Activated CD4-positive, alpha-beta memory T cell treated with anti-CD3 and anti-CD28 coated beads for 36 hours (primary cell): ENCODE measurements at places on chromosomes 7 and 10. TPM values are rescaled to one million over a fixed set of nuclear protein-coding genes. Genes with fewer than 3 reads are reported as not detected.
A peak's percentile ranks its signal among the peaks of the same experiment; 100 is the strongest.

- no peak for DNase-seq
These were observed 149.1 kb downstream of the GRID1 start for GRCh38 chr10:86217371-86218080.

DNA sequence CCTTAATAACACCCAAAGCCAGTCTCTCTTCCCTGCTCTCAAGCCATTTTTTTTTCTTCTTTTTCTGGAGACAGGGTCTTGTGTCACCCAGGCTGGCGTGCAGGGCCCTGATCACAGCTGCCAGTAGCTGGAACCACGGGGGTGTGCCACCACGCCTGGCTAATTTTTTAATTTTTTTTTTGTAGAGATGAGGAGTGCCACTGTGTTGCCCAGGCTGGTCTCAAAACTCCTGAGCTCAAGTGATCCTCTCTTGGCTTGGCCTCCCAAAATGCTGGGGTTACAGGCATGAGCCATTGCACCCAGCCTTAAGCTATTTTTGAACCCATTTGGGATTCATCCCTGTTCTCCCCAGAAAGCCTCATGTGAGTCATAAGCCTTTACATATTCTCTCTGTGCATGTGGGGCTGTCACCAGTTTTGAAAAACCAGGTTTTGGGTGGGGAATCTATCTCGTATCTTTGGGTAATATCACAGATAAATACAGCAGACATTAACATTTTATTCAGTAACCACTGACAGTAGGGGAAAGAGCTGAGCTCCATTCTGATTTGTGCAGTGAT, 15.5 kb downstream of the ZNF487 start:
- no peak for DNase-seq

DNA sequence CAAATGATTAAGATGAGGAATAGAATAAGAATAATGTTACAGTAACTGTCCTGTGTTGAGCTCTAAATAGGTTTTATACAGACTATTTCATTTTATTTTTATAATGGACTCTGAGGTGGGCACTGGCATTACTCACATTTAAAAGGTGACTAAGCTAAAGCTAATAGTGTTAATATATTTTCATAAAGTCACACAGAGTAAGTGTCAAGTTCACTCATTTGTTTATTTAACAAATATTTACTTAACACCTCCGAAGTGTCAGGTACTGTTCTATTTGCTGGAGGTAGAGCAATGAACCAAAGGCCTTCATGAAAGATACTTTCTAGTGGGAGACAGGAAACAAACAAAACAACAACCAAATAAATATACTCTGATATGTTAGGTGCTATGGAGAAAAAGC, 44.0 kb downstream of the ASB4 start:
- DNase-seq: no peak

The PFKFB3 gene
- total RNA-seq: 70.6 TPM

The PVRIG gene
- 21.2 TPM for total RNA-seq

DNA sequence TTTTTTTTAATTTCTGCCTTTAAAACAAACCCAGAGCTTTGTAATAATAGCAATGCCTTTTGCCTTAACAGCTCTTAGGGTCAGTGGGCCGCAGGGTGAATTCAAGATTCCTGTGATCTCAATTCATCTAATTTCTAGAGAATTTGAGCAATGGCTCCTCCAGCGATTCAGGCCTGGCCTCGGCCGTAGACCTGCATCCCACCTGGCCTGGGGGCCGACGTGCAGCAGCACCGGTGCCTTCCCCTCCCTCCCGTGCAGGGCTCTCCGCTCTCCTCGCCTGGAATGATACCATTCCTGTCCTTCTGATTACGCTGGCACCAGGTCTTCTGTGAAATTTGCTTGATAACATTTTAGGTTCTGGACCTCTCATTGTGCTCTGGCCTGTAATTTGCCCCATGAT, 172.5 kb downstream of the ADARB2 start:
- DNase-seq: no peak

The CNTNAP2 gene
- total RNA-seq: not detected

DNA sequence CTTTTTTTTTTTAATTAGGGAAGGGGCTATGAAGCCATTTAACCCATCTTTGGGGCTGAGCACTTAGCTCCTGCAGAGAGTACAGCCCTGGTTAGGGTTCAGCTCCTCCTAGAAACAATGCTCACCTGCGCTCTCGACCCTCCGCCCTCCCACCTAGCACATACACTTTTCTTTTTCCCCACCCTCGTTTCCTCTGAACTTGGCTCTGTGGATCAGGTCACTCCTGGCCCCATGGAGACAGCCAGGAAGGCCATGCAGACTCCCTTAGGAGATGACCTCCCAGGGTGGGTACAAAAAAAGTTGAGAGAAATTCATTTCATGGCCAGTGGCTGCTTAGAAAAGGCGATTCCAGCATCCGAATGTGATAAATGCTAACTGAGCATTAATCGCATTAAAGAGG, 15.8 kb downstream of the PAX2 start:
- DNase-seq: no peak

DNA sequence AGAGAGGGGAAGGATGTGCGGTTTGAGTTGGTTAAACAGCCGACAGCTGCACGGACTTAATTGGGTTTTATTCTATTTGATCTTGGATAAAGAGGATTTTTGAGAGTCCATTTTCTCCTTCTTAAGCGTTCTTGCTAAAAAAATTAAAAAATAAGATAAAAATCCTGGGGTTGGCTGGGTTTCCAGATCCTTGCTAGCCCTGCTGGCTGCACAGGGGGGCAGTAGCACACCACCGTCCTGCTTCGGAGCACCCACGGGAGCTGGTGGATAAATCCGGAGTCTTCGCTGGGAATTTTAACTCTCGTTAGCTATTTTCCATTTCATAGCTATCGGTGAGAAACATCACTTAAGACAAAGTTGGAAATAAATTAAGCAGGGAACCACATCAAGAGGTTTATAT, 792.0 kb downstream of the TYW1 start:
- DNase-seq: no peak

DNA sequence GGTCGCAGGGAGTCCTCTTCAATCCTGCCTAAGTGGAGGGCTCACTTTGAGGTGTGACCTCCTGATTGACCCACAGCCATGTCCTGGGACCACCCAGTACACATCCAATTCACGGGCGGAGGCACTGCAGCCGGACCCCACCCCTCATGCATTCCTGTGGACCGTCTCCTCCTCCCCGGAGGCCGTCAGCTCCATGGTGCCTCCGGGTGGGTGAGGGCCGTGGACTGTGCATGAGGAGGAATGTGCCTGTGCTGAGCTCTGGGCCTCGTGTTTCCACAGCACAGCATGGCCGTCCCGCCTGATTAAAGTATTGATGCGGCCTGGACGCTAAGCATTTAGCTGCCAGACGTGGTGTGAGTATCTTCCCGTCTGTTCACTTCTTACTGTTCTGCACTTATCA, 52.8 kb downstream of the CFAP46 start:
- no peak for DNase-seq

DNA sequence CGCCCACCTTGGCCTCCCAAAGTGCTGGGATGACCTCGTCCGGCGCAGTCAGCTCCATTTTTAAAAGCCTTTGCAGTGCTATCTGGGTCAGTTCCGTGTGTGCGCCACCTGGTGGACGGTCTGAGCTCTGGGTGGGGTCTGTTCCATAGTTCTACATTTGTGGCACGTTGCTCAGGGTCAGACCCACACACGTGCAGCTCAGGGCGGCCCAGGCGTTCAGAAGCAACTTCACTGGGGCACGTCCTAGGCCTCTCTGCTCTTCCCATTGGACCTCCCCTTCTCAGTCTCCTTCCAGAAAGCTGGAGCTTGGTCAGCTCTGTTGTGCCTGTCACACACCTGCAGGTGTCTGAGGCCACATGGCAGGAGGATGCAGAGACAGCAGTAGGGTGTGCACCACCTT, 137.9 kb downstream of the DNAJB6 start:
- DNase-seq: peak; percentile 45

The DUS4L gene
- total RNA-seq: 12.4 TPM

DNA sequence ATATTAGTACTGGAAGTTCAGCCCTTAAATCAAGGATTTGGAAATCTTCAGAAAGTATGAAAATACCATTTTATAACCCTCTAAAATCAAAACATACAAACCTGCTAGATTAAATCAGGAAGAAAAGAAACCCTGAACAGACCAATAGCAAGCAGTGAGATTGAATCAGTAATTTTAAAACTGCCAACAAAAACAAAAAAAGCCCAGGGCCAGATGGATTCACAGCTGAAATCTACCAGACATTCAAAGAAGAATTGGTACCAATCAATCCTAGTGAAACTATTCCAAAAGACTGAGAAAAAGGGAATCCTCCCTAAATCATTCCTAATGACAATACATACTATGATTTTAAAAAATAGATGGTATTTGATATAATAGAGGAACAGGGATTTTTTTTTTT, 70.1 kb downstream of the MCU start:
- no peak for DNase-seq

DNA sequence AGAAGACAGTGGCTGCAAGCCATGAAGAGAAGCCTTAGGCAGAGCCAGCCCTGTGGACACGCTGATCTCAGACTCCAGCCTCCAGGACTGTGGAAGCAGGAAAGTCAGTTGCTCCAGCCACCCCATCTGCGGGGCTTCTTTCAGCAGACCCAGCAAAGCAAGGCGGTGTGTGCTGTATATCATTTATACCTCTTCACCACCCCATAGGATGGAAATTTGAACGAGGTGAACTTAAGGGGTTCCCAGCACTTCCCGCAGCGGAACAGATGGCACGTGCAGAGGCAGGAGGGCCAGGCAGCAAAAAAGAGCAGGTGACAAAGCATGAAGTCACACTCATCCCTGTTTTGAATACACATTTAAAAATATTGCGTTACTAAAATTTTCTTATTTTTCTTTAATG, 159.4 kb downstream of the ADARB2 start:
- no peak for DNase-seq

The IFIT3 gene
- 14.7 TPM for total RNA-seq

- DNase-seq: no peak
These were observed 28.4 kb upstream of the MRC1 start for GRCh38 chr10:17780727-17781126.

The CRTAC1 gene
- not detected for total RNA-seq

DNA sequence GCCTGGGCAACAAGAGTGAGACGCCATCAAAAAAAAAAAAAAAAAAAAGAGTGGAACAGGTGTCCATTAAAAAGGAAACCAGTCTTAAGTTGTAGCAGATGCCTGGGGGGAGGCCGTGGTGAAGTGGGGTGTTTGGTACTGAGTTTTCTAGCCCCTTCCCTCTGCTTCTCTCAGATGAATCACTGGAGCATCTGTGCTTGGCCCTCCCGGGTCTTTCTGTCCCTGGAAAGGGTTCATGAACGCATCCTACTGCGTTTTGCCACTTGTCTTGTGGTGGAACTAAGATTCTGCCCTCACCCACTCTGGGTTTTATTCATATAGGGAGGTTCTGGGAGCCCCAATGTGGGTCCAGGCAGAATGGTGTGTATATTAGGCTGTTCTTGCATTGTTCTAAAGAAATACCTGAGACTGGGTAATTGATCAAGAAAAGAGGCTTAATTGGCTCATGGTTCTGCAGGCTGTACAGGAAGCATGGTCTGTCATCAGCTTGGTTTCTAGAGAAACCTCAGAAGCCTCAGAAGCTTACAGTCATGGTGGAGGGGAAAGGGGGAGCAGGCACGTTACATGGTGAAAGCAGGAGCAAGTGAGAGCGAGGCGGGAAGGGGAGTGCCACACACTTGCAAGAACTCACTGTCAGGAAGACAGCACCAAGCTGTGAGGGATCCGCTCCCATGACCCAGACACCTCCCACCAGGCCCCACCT, 63.5 kb downstream of the CAMK1D start:
- peak; percentile 58 for DNase-seq

DNA sequence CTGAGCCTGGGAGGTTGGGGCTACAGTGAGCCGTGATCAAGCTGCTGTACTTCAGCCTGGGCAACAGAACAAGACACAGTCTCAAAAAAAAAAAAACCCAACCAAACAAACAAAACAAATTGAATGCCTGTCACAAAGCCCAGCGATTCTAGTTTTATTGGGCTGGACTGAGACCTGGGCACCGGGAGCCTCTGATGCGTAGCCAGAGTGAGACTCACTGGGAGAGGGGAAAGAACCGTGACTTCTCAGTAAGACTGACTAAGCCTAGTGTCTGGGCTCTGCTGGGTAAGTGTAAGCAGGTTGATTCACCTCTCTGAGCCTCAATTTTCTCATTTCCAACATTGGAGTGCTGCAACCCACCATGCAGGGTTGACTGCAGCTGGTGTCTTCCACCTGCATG, 10.1 kb upstream of the LEP start:
- peak; percentile 15 for DNase-seq

The HECW1 gene
- not detected for total RNA-seq

DNA sequence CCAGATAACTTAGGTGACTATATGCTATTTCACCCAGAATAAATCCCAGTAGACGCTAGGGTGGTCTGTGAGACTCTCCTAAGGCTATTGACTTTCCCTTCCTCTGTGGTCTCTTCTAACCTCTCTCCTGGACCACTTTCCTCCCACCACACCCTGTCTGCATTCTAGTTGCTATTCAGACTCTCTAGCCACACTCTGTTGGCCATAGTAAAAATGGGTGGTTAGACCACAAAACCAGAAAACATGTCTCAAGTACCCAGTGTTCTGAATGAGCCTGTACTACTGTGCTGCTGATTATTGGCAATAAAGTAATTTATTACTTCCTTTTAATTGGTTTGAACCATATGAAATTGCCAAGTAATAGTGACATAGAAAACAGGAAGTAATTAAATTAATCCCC, 240.8 kb downstream of the KIF20B start:
- no peak for DNase-seq

The PDIA4 gene
- total RNA-seq: 108 TPM

The CTTNBP2 gene
- not detected for total RNA-seq

GRCh38 chr10:113552701-113553100, at the start of gene HABP2:
HABP2 (plus strand) TSS chr10:113553053; CDS start chr10:113553122, 69 bp downstream.
- no peak for DNase-seq

DNA sequence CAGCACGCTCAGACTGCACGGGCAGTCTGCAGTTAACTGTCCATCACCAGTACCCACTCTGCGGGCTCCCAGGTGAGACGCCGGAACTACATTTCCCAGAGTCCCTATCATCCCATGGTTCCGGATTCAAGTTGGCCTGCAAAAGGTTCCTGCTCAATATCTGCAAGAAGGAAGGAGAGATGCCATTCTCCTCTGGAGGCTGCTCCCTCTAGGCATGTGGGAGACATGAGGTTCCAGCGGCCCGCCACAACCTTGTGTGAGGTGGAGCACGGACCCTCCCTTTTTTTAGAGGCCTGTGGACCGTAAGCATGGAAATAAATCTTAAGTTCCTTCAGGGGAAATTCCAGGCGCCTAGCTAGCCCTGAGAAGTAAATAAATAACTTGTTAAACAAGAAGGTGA, 29.7 kb downstream of the NUP42 start:
- no peak for DNase-seq

DNA sequence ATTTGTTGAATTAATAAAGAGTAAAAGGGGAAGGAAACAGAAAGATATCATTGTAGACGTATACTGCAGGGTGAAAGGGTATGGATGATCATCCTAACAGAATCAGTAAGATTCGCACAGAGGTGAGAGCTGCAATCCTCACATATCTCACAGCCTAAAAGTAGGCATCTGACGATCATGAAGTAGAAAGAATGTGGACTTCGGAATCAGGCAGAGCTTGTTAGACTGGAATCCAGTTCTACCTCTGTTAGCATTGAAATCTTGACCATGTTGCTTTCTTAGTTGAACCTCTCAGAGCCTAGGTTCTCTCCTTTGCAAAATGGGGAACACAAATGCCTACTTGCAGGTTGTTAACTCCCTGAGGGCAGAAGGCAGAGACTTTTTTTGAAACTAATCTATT, 320.0 kb upstream of the C7orf33 start:
- no peak for DNase-seq

- no peak for DNase-seq
These were observed 121.4 kb downstream of the MAGI2 start for GRCh38 chr7:79332091-79332490.
